Esophagus squamous epithelium (tissue), 5 donors: ENCODE measurements at places on chromosomes 3 and 15. TPM values are rescaled to one million over a fixed set of nuclear protein-coding genes. Genes with fewer than 3 reads are reported as not detected.
A peak's percentile ranks its signal among the peaks of the same experiment; 100 is the strongest.

GRCh38 chr3:72336821-72337479, 511.3 kb downstream of the SHQ1 start:
- DNase-seq, result no peak
- peak overlapping the region; percentile 46 for H3K4me3 ChIP-seq
- H3K4me1 ChIP-seq, result peaks cover 20% of the 10 kb centered on the region
- H3K36me3 ChIP-seq, result no peaks in the 10 kb centered on the region

DNA sequence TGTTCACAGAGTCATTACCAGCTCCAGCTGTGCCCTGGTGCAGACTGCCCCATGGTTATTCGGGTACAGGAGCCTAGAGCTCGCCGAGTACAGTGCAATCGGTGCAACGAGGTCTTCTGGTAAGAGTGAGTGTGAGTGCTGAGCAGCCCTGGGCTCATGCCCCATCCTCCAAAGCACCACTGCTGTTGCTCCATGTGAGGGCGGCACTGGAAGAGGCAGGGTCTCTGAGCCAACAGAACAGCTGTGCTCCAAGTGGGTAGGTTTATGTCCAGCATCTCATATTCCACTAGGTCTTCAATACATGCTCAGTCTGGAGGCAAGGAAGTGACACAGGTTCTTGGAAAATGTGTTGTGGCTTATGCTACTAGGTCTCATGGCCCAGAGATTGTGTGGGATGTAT, 19.5 kb upstream of the P4HTM start:
- H3K27ac ChIP-seq, result no peak overlapping the region
- H3K36me3 ChIP-seq, result peaks cover 68% of the 10 kb centered on the region
- H3K27me3 ChIP-seq, result no peaks in the 10 kb centered on the region
- no peak overlapping the region for H3K4me3 ChIP-seq
- no peaks in the 10 kb centered on the region for H3K4me1 ChIP-seq

DNA sequence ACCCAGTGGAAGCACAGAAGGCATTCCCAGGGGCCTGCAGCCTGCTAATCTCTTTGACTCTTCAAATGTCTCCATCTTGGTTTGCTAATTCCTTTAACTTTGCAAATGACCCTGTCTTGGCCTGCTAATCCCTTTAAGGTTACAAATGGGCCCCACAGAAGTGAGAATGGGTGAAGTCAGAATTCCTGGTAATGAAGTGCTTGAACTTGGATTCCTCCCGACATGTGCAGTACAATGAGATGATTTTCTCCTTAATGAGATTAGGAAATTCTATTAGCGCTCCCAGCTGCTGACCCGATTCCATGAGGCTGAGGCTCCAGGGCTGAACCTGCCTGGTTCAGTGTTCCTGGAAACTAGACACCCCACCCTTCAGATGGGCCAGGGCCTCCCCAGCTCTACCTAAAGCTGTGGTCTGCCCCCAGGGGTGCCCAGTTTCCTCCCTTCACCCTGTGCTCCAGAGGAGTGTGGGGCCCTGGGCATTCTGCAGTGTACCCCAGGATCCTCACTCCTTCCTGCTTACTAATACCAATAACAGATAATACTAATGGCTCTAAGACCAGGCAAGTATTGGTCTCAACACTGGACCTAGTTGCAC, 47.4 kb downstream of the SCN5A start:
- no peak overlapping the region for H3K27ac ChIP-seq
- no peak overlapping the region for H3K4me3 ChIP-seq
- no peaks in the 10 kb centered on the region for H3K4me1 ChIP-seq
- H3K36me3 ChIP-seq, result no peaks in the 10 kb centered on the region
- no peak for DNase-seq
- no peaks in the 10 kb centered on the region for H3K27me3 ChIP-seq

GRCh38 chr15:97597801-97598200, 362.7 kb upstream of the ARRDC4 start:
- no peak for DNase-seq
- H3K27ac ChIP-seq, result no peak overlapping the region
- no peak overlapping the region for H3K4me3 ChIP-seq
- H3K4me1 ChIP-seq, result no peaks in the 10 kb centered on the region
- H3K27me3 ChIP-seq, result no peaks in the 10 kb centered on the region

DNA sequence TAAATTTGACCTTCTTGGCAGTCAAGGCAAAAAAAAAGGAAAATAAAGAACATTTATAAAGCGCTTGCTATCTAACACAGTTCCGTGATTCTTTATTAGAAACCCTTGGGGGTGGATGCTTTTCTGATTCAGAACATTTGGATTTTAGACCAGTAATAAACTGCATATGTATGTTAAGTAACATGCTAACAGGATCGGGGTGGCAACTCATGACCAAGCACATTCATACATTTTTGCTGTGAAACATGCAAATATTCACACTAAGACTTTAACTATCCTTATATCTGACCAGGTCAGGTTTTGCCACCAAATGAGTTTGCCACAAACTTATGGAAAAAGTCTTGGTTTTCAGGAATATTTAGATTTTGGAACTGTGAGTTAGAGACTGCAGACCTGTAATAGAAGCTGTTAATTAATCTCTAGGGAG, 30.4 kb upstream of the KLF13 start:
- H3K27ac ChIP-seq, result no peak overlapping the region
- peaks cover 4% of the 10 kb centered on the region for H3K27me3 ChIP-seq
- H3K4me1 ChIP-seq, result peaks cover 17% of the 10 kb centered on the region
- H3K36me3 ChIP-seq, result no peaks in the 10 kb centered on the region
- H3K4me3 ChIP-seq, result no peak overlapping the region
- no peak for DNase-seq

- H3K27me3 ChIP-seq, result no peaks in the 10 kb centered on the region
- no peaks in the 10 kb centered on the region for H3K36me3 ChIP-seq
- H3K27ac ChIP-seq, result no peak overlapping the region
- no peaks in the 10 kb centered on the region for H3K4me1 ChIP-seq
Observed at GRCh38 chr3:171333784-171334464, 126.3 kb downstream of the TNIK start.

DNA sequence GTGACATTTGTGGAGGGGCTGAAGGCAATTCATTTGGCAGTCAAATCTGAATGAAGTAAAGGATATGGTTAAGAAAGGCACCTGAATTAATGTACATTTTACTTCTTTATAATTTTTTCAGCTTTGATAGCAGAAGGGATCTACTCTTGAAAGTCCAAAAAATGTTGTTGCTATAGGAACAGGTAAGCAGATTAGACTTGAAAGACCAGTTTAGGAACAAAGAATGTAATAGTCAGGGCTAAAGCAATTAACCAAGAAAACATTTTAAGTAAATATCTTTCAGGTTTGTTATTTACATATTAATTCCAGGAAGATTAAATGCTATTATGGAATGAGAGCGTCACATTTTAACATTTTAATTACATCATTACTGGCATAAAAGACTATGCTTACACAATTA, 1.1 kb downstream of the ATP13A4 start:
- H3K36me3 ChIP-seq, result no peaks in the 10 kb centered on the region
- no peaks in the 10 kb centered on the region for H3K4me1 ChIP-seq
- no peak overlapping the region for H3K27ac ChIP-seq
- no peaks in the 10 kb centered on the region for H3K27me3 ChIP-seq
- no peak overlapping the region for H3K4me3 ChIP-seq

- no peaks in the 10 kb centered on the region for H3K4me1 ChIP-seq
- H3K4me3 ChIP-seq, result no peak overlapping the region
- no peaks in the 10 kb centered on the region for H3K36me3 ChIP-seq
Observed at GRCh38 chr3:172717493-172718088, 6.7 kb upstream of the NCEH1 start.

- peaks cover 5% of the 10 kb centered on the region for H3K4me1 ChIP-seq
- H3K4me3 ChIP-seq, result peak within 1 kb of the TSS; percentile 69
- H3K27ac ChIP-seq, result peak within 1 kb of the TSS; percentile 93
- H3K27me3 ChIP-seq, result no peaks in the 10 kb centered on the region
- no peaks in the 10 kb centered on the region for H3K36me3 ChIP-seq
- no peak for DNase-seq
Observed at GRCh38 chr3:152834776-152835600, at the start of gene P2RY1. Gene P2RY1, plus strand, starts transcription at chr3:152835131. Its CDS starts 652 bp downstream, at chr3:152835783.

GRCh38 chr3:139463466-139463865, 12.8 kb downstream of the RBP2 start:
- H3K36me3 ChIP-seq, result no peaks in the 10 kb centered on the region
- no peak overlapping the region for H3K4me3 ChIP-seq
- H3K27me3 ChIP-seq, result no peaks in the 10 kb centered on the region

DNA sequence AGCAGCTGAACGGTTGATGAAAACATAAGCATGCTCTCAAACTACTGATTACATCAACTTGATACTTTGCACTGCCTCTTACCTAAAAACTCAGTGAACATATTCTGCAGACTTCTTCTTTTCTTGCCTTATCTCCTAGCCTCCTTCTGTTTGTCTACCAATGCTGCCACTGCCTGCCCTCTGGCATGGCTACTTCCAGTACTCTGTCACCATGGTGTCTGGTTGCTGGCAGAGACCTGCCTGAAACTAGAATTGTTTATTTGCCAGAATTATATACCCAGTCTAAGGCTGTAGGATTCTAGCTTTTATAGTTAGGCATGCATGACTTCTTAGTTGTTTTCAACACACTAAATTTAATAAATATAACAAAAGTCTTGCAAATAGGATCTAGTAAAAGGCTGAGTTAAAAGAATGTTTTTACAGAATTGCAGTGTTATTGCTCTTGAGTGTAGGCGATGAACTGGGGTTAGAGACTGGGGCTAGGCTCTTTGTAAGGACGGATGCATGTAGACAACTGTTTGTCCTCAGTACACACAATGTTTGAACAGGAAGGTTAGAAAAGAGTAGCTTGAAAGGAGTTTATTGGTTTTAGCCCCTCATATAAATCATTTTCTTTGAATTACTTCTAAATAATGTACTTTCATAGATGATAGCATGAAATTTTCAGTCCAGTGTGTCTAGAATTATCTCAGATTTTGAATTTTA, 116.3 kb downstream of the KCNAB1 start:
- no peaks in the 10 kb centered on the region for H3K36me3 ChIP-seq
- H3K4me1 ChIP-seq, result no peaks in the 10 kb centered on the region
- no peak overlapping the region for H3K4me3 ChIP-seq
- H3K27me3 ChIP-seq, result no peaks in the 10 kb centered on the region
- no peak for DNase-seq
- H3K27ac ChIP-seq, result no peak overlapping the region

- H3K4me1 ChIP-seq, result no peaks in the 10 kb centered on the region
- H3K27ac ChIP-seq, result no peak overlapping the region
- no peak for DNase-seq
- no peaks in the 10 kb centered on the region for H3K36me3 ChIP-seq
- H3K4me3 ChIP-seq, result no peak overlapping the region
- H3K27me3 ChIP-seq, result no peaks in the 10 kb centered on the region
Observed at GRCh38 chr3:133874344-133874743, 21.3 kb downstream of the RAB6B start.

DNA sequence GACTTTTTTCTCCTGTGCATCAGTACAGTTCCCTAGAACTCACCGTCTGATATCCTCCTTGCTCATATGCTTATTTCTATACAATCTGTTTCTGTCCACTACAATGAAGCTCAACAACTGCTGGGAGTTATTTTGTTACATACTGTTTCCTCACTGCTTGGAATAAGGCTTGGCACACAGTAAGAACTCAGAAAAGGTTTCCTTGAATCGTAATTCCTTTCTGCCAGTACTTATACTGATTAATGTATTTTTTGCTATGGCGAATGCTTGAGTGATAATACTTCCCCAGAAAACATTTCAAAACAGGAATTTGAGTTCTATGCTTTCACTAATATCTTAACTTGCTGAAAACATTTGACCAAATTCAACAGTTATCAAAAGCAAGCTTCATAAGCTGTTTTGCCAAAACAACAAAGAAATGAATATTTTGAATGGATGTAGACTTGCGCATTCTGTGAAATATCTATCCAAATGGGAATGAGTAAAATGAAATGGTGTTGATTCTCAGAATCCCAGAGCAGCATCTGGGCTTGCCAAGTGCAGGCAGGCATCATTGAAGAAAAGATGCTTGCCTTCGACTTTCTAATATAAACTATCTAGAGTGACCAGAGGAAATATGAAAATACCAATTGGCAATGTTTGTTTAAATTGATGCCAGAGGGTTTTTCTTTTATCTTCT, 286.3 kb downstream of the RAP2B start:
- no peak overlapping the region for H3K4me3 ChIP-seq
- H3K36me3 ChIP-seq, result no peaks in the 10 kb centered on the region

GRCh38 chr3:16040991-16041390, 133.5 kb upstream of the GALNT15 start:
- no peak overlapping the region for H3K4me3 ChIP-seq
- H3K4me1 ChIP-seq, result no peaks in the 10 kb centered on the region
- no peaks in the 10 kb centered on the region for H3K36me3 ChIP-seq
- DNase-seq, result no peak
- no peak overlapping the region for H3K27ac ChIP-seq

SETMAR gene
- 20.6 TPM for total RNA-seq

NAALADL2 gene
- total RNA-seq, result 1.3 TPM

GOLGA8G gene
- not detected for total RNA-seq

CCR3 gene
- total RNA-seq, result not detected

PROS1 gene
- total RNA-seq, result 24.0 TPM

NLGN1 gene
- 0.34 TPM for total RNA-seq

BLOC1S6 gene
- total RNA-seq, result 19.7 TPM

ARL8B gene
- 53.8 TPM for total RNA-seq

EOMES gene
- not detected for total RNA-seq

AHSG gene
- total RNA-seq, result not detected
